Activated CD4-positive, alpha-beta memory T cell treated with anti-CD3 and anti-CD28 coated beads, Interleukin-2, amount 10 ng/mL, durations not matched to agents 7 days and 5 days (primary cell): ENCODE measurements at places on chromosomes 12 and 14. TPM values are rescaled to one million over a fixed set of nuclear protein-coding genes. Genes with fewer than 3 reads are reported as not detected.

GRCh38 chr14:58871573-58871972, 233.8 kb downstream of the DACT1 start:
- DNase-seq, result no peak
- peaks cover 3% of the 10 kb centered on the region for H3K27me3 ChIP-seq

DNA sequence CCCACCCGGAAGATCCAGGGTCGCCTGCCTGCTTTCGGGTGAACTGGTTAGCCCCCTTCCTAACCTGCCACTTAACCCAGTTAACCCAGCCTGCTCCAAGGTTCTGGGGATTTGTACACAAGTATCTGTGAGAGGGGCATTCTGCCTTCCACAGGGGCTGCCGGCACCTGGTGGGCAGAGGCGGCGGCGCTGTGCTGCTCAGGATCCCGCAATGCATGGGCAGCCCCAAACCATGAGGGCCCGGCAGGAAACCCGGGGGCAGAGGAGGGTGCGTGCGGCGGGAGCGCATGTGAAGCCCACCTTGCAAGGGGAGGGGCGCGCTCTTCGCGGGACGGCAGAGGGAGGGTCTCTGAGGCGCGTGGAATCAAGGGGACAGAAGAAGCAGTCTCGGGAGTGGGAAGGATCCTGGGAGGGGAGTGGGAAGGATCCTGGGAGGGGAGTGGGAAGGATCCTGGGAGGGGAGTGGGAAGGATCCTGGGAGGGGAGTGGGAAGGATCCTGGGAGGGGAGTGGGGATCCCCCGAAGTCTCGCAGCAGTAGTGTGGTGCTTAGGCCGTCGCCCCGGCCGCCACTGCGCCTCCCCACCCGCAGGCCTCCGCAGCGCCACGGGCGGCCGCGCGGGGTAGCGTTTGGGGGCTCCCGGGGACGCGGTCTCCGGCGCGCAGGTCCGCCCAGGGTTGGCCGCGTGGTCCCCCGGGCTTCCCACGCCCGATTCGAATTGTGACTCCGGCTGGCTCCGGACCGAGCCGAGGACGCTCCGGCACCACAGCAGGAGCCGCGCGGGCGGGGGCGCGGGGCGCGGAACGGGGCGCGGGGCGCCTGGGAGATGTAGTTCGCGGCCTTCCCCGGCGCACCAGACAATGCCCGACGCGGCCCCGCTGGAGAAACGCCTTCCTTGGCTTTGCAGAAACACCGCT, 4.9 kb upstream of the MTA1 start:
- DNase-seq, result peak; percentile 64
- no peak overlapping the region for H3K27ac ChIP-seq
- peaks cover 33% of the 10 kb centered on the region for H3K27me3 ChIP-seq

DNA sequence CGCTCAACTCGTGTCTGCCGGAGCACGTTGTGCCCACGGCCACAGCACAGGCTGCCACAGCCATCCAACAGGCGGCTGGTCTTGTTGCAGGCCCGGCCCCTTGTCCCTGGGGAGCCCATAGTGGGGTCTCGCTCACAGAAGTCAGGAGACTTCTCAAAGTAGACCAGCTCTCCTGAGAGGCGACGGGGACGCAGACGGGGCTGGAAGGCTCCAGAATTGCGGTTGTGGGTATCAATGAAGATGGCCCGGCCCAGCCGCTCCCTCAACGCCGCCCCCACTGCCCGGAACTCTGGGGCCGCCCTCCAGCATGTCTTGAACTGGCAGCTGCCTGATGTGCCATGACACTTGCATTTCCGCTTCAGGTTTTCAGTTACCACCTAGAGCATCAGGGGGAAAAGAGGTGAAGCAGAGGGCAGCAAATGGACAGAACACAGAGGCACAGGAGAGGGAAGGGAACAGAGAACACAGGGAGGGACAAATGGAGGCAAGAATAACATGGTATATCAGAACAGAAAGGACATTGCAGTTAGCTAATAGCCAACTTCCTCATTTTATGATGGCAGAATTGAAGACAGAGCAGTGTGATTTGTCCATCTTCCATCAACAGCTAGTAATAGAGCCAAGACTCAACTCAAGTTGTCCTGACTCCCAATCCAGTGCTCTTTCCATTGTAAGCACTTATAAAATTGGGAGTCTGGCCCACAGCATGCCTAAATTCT, 5.2 kb downstream of the WNT10B start:
- peaks cover 47% of the 10 kb centered on the region for H3K27me3 ChIP-seq
- H3K4me3 ChIP-seq, result no peak overlapping the region
- DNase-seq, result no peak
- H3K27ac ChIP-seq, result no peak overlapping the region
- H3K4me1 ChIP-seq, result peaks cover 19% of the 10 kb centered on the region

- DNase-seq, result no peak
- no peak overlapping the region for H3K4me3 ChIP-seq
- H3K4me1 ChIP-seq, result no peaks in the 10 kb centered on the region
- H3K27me3 ChIP-seq, result no peaks in the 10 kb centered on the region
- no peaks in the 10 kb centered on the region for H3K36me3 ChIP-seq
- H3K27ac ChIP-seq, result no peak overlapping the region
Observed at GRCh38 chr14:37428954-37429353, 166.1 kb downstream of the FOXA1 start.

GRCh38 chr12:13005649-13006048, 5.6 kb upstream of the HEBP1 start:
- H3K27me3 ChIP-seq, result peaks cover 35% of the 10 kb centered on the region
- no peak for DNase-seq
- no peak overlapping the region for H3K27ac ChIP-seq
- H3K4me1 ChIP-seq, result peaks cover 7% of the 10 kb centered on the region
- H3K4me3 ChIP-seq, result no peak overlapping the region

The TTC6 gene
- not detected for total RNA-seq

The FGF23 gene
- total RNA-seq, result not detected

The SMIM41 gene
- total RNA-seq, result not detected

The PAN2 gene
- 64.2 TPM for total RNA-seq

The PIWIL1 gene
- not detected for total RNA-seq
